Astrocyte (in vitro differentiated cells and primary cell): ENCODE measurements at places on chromosomes 1 and 21. TPM values are rescaled to one million over a fixed set of nuclear protein-coding genes. Genes with fewer than 3 reads are reported as not detected.

Gene CELA3B
- not detected in 2 replicates for total RNA-seq

Gene PM20D1
- total RNA-seq, result not detected in 2 replicates

Gene PTPRU
- 36.6 and 47.2 TPM in 2 replicates for total RNA-seq

Gene LGR6
- total RNA-seq, result 0.27 and 0.48 TPM in 2 replicates

Gene SLC45A3
- 6.8 and 7.1 TPM in 2 replicates for total RNA-seq

Gene THBS3
- total RNA-seq, result 153 and 162 TPM in 2 replicates

Gene CFHR2
- total RNA-seq, result not detected in 2 replicates

Gene RHD
- not detected in 2 replicates for total RNA-seq

Gene SAMD11
- total RNA-seq, result 6.0 and 9.5 TPM in 2 replicates

- DNase-seq, result no peak
- no peaks in the 10 kb centered on the region for H3K27me3 ChIP-seq
- no peaks in the 10 kb centered on the region for H3K4me1 ChIP-seq
- H3K27ac ChIP-seq, result no peak overlapping the region
Observed at GRCh38 chr1:15838721-15839120, 8.8 kb upstream of the SPEN start.

DNA sequence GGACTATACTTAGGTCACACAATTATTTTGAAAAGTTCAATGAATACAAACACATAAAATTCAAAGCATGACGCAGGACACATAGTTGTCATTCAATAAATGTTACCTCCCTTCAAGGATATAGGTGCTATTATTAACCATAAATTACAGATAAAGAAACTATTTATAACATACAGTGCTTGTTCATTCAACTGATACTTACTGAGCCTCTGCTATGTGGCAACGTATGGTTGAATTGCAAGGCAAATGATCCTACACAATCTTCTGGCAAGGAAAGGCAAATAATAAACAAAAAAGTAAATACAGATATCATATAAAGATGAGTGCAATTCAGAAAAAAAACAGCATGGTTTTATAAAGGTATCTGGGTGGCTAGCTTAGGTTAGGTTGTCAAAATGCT, 614.7 kb downstream of the LTN1 start:
- H3K27ac ChIP-seq, result no peak overlapping the region
- H3K4me3 ChIP-seq, result no peak overlapping the region
- H3K36me3 ChIP-seq, result no peaks in the 10 kb centered on the region
- no peak for DNase-seq

DNA sequence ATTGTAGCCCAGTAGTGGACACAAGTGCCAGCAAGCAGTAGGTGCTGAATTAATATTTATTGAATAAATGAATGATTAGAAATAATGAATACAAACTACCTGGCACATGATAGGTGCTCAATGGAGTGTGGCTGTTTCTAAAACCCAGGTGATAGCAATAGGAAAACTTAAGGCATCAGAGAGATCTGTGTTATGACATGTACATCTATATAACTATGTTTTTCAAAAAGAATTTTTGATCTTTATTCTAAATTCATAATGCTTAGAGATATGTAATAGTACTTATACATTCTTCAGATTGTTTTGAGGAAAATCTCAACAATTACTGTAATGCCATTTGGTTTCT, 5.0 kb downstream of the GADD45A start:
- peaks cover 25% of the 10 kb centered on the region for H3K36me3 ChIP-seq
- peaks cover 9% of the 10 kb centered on the region for H3K4me1 ChIP-seq
- DNase-seq, result no peak
- no peak overlapping the region for H3K4me3 ChIP-seq

DNA sequence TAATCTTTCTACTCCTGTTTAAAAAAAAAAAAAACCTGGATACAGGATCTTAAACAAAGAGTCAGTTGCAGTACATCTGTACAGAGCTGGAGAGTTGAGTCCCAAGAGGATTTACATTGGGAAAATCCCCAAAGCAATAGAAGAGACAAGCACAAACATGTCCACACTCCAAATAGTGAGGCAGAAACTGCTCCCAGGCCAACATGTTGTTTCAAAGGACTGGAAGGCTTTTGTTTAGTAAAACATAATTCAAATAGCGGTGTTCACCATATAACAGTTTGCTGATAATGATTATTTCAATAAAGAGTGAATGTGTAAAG, 425.4 kb downstream of the ADGRL2 start:
- H3K27ac ChIP-seq, result no peak overlapping the region
- no peak overlapping the region for H3K4me3 ChIP-seq
- H3K36me3 ChIP-seq, result no peaks in the 10 kb centered on the region
- peaks cover 7% of the 10 kb centered on the region for H3K4me1 ChIP-seq
- no peaks in the 10 kb centered on the region for H3K27me3 ChIP-seq

DNA sequence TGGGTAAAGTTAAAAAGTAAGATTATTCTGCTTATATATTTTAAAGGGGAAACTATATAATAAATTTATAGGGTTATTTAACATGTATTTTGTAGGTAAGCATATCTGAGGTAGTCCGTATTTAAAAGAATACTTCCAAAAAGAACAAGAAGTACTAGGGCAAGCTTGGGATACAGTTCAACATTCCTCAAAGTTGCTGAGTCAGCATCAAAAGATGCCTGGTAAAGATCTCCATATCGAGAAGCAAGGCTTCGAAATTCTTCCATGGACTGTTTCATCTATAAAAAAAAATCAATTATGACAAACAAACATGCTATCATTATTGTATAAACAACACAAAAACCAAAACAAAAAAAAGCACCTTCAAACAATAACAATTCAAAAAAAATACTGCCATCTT, 67.7 kb downstream of the INTS7 start:
- no peak for DNase-seq
- peaks cover 3% of the 10 kb centered on the region for H3K36me3 ChIP-seq
- H3K4me1 ChIP-seq, result no peaks in the 10 kb centered on the region

DNA sequence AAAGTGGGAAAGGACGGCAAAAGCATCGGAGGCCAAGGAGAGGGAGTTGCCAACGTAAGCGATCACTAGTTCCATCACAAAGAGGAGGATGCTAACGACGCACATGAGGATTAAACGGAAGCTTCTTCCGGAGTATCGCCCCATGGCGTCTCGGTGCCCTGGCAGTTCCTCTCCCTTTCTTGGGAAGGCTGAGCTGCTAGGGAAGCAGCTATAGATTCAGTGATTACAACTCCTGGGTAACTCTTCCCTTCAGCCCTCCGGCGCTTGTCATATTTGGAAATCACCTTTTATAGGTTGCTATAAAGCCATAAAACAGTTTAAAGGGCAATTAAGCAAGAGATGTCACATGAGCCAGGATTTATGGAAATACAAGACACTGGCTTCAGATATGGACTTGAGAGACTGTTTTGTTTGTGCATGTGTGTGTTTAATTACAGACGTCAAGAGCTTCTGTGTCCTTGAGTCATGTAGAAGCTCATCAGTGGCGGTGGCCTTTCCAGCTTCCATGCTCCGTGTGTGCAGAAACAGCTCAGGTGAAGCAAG, 30.6 kb upstream of the SLC30A10 start:
- no peaks in the 10 kb centered on the region for H3K4me1 ChIP-seq
- H3K4me3 ChIP-seq, result no peak overlapping the region
- no peak overlapping the region for H3K27ac ChIP-seq
- H3K36me3 ChIP-seq, result no peaks in the 10 kb centered on the region
- no peak for DNase-seq

DNA sequence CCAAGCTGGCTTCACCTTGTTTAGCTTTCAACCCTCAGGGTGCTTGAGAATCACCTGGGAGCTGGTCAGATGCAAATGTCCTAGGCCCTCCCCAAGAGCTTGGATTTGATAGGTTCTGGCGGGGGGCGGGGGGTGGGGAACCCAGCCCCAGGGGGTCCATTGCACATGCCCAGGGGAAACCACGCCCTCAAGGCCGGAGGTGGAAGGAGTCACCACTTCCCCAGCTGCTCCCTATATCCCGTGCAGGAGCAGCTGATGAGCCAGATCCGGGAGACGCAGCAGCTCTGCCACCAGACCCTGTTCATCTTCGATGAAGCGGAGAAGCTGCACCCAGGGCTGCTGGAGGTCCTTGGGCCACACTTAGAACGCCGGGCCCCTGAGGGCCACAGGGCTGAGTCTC, 5.8 kb downstream of the TOR3A start:
- peaks cover 26% of the 10 kb centered on the region for H3K36me3 ChIP-seq
- no peaks in the 10 kb centered on the region for H3K27me3 ChIP-seq
- H3K4me1 ChIP-seq, result peaks cover 4% of the 10 kb centered on the region
- H3K27ac ChIP-seq, result no peak overlapping the region

GRCh38 chr1:153985941-153986761, at the start of gene RAB13:
Gene RAB13 (minus strand): TSS chr1:153986339. CDS start chr1:153986236, 103 bp downstream.
- H3K36me3 ChIP-seq, result peaks cover 11% of the 10 kb centered on the region
- H3K27me3 ChIP-seq, result no peaks in the 10 kb centered on the region
- peak within 1 kb of the TSS; percentile 100 for H3K4me3 ChIP-seq
- H3K27ac ChIP-seq, result peak within 1 kb of the TSS; percentile 88
- peaks cover 17% of the 10 kb centered on the region for H3K4me1 ChIP-seq
- DNase-seq, result peak; percentile 63

DNA sequence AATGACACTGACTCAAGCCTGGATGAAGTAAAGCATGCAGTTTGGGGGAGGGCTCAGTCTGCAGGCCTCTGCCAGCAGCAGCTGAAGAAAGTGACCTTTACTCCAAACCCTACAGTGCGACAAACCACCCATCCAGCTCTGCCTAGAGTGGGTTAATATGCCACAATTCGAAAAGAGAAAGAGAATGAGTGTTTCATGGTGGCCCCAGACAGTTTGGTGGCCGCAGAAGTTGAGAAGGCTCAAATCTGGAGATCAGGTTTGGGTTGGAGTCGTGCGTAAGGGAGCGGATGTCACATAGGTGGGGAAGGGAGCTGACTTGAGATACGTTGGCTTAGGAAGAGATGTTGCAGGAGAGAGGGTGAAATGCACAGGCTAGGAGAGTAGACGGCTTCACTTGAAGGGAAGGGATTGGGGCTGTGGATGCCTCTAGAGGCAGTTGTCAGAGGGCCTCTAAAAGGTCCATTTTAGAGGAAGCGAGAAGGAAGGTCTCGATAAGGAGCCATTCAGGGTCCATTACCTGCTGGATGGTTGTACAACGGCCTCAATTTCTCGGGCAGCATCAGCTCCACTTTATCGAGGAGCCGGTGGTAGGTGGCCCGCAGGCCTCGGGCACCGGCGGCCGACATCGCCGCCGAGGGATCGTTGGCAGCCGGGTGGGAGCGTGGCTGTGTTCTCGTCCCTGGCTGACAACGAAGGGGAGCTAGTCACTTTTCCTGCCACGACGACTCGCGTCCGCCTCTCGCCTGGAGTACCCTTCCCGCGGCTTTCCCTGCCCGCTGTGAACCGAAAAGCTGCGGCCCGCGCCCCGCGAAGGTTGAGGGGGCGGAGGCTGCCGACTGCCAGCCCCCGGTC, 1.0 kb upstream of the DCAF6 start:
- H3K27ac ChIP-seq, result peak overlapping the region; percentile 84
- peaks cover 8% of the 10 kb centered on the region for H3K4me1 ChIP-seq
- DNase-seq, result peak; percentile 41
- no peaks in the 10 kb centered on the region for H3K36me3 ChIP-seq
- H3K27me3 ChIP-seq, result no peaks in the 10 kb centered on the region

- H3K4me1 ChIP-seq, result peaks cover 14% of the 10 kb centered on the region
- H3K36me3 ChIP-seq, result no peaks in the 10 kb centered on the region
- DNase-seq, result no peak
- H3K4me3 ChIP-seq, result no peak overlapping the region
- peaks cover 47% of the 10 kb centered on the region for H3K27me3 ChIP-seq
Observed at GRCh38 chr21:38675182-38675824, 130.4 kb upstream of the ETS2 start.

DNA sequence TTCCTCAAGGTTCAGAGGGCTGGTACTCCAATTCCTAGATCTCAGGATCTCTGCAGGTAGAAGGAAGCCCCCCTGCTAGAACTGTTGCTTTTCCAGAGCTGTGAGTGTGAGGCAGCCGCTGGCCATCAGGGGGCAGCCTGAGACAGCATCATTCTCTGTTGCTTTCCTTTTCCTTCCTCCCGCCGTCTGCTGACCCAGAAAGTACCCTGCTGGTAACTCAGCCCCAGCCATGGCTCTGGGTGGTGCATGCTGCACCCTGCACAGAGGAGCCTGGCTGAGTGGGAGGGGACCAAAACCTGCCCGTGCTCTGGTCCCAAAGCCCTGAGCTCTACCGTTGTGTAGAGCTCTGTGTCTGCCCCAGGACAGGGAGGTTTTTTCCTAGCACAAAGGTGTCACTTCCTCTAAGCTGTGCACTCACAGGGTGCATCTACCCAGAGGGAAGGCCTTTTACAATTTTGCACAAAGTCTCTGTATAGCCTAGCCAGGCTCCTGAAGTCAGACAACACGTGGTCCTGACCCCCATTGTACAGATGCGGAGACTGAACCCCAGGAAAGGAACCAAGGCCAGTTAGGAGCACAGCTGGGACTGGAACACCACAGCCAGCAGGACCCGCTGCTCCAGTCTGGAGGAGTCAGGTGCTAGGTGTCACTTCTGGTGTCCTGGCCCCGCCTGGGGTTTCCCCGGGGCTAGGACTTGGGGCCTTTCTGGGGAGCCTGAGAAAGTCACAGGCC, 5.6 kb upstream of the FAM131C start:
- peaks cover 30% of the 10 kb centered on the region for H3K4me1 ChIP-seq
- H3K27ac ChIP-seq, result no peak overlapping the region

DNA sequence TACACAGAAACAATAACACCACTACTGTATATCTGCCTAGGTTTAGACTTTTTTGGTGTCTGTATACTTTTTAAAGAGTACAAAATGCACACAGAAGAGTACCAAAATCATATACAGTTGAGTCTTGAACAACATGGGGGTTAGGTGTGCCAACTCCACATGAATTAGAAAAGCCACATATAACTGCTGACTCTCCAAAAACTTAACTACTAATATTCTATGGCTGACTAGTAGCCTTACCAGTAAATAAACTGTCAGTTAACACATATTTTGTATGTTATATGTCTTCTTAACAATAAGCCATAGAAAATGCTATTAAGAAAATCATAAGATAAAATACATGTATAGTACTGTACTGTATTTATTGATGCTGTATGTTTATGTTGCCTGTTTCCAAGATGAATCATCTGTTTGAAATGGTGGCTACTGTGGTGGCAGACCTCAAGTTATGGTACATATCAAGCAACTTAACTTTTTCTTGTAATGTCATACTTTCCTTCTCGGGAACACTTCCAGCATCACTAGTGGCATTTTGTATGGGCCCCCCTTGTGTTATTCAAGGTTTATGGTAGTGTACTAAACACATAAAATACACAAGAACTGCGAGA, 71.2 kb downstream of the LHX4 start:
- peak; percentile 13 for DNase-seq
- no peaks in the 10 kb centered on the region for H3K27me3 ChIP-seq
- no peak overlapping the region for H3K27ac ChIP-seq

DNA sequence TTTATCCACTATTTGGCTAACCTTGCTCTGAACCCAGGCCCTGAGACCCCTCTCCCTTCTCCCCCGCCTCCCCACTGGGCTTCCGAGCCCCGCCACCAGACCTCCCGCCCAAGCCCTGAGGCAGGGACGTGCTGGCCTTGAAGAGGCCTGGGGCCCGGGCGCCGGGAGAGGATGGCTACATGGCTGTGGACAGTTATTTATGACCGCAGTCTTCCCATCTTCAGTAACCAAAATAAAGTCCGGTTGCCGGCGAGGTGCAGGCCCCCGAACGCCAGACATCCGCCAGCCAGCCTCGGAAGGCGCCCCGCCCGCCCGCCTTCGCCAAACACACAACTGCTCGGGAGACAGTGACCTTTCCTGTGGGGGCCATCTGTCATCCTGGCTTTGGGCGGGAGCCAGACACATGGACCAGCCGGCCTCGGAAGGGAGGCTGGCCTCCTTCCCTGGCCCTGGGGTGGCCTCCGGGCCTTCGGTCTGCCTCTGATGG, 69.0 kb downstream of the DHRS3 start:
- DNase-seq, result no peak
- H3K27me3 ChIP-seq, result peaks cover 2% of the 10 kb centered on the region
- H3K27ac ChIP-seq, result peak overlapping the region; percentile 80
- no peaks in the 10 kb centered on the region for H3K36me3 ChIP-seq
- H3K4me3 ChIP-seq, result no peak overlapping the region
